Uterus (tissue), 4 donors: ENCODE measurements at places on chromosomes 11 and 22. TPM values are rescaled to one million over a fixed set of nuclear protein-coding genes. Genes with fewer than 3 reads are reported as not detected.

DNA sequence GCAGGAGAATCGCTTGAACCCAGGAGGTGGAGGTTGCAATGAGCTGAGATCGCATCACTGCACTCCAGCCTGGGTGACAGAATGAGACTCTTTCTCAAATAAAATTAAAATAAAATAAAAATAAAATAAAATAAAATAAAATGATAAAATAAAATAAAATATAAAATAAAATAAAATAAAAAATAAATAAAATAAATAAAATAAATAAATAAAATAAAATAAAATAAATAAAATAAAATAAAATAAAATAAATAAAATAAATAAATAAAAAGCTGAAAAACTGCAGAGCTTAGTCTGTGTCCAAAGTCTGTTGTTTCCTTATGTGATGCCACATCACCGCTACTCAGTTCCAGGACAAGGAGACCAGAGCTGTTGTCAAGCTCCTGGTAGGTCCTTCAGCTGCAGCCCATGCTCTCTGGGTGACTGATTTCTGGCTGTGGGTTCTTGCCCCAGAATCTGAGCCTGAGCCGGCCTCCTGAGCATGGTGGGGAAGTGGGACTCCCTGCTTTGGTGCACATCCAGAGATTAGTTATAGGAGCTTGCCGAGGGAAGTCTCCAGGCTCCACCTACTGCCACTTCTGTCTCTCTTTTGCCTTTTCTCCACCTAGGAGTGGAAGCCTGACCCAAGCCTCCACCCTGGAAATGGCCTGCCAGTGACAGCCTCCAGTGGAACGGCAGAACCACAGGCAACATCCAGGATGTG is 31.3 kb upstream of the ADA2 start:
- no peak overlapping the region for H3K27ac ChIP-seq
- no peaks in the 10 kb centered on the region for H3K36me3 ChIP-seq
- no peak overlapping the region for H3K4me3 ChIP-seq
- no peaks in the 10 kb centered on the region for H3K4me1 ChIP-seq
- DNase-seq, result no peak

- no peaks in the 10 kb centered on the region for H3K4me1 ChIP-seq
- H3K27me3 ChIP-seq, result no peaks in the 10 kb centered on the region
- no peak overlapping the region for H3K27ac ChIP-seq
- no peak for DNase-seq
These were observed 328.7 kb upstream of the B3GAT1 start for GRCh38 chr11:134740590-134741261.

DNA sequence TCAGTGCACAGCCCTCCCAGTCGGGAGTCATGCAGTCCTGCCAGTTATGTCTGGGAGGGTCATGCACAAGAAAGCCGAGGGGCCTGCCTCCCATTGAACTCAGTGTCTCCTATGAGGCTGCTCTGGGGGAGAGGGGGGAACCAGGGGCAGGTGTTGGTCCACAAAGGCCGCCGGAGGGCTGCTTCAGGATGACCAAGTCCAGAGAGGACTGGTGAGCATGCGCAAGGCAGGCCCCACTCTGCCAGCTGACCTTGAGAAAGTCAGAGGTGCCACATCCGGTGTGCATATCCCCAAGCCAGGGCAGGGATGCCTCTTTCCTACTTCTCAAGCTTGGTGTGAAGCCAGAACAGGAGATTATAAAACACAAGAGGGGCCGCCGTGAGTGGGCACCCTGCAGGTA is 4.4 kb downstream of the SCN4B start:
- H3K4me1 ChIP-seq, result no peaks in the 10 kb centered on the region
- DNase-seq, result no peak
- H3K27me3 ChIP-seq, result no peaks in the 10 kb centered on the region
- H3K36me3 ChIP-seq, result no peaks in the 10 kb centered on the region

DNA sequence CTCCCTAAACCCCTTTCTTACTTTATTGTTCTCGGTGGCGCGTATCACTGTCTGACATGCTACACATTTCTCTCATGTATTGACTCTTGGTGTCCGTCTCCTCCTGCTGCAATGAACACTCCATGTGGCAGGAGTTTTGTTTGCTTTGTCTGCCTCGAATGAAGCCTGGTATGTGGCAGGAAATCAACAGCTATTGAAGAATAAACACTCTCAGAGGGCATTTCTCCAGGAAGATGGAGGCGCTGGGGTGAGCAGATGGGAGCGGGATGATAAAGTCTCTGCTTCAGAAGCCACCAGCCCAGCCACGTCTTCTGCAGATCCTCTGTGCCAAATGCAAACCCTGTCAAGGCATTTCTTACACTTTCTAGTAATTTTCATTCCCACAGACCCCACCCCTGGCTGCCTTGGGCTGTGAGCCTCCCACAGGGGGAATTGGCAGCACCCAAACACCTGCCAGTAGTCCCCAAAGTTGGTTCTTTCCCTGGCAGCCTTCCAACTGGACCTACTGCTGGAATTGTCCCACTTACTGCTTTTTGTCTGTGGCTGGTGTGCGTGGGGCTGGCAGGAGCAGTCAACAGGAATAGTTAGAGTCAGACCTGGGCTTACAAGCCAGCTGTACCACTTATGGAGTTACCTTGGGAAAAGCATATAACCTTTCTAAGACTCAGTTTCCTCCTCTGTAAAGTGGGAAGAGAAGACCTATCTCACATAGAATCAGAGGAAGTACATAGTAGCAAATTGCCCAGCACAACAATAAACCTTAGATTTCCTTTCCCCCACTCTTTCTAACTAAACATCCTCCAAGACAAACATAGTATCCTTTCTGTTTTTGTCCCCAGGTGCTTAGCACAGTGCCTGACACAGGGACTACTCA is 13.3 kb upstream of the IL10RA start:
- no peak overlapping the region for H3K27ac ChIP-seq
- H3K36me3 ChIP-seq, result no peaks in the 10 kb centered on the region
- H3K4me3 ChIP-seq, result no peak overlapping the region
- DNase-seq, result no peak
- H3K27me3 ChIP-seq, result no peaks in the 10 kb centered on the region
- H3K4me1 ChIP-seq, result no peaks in the 10 kb centered on the region

DNA sequence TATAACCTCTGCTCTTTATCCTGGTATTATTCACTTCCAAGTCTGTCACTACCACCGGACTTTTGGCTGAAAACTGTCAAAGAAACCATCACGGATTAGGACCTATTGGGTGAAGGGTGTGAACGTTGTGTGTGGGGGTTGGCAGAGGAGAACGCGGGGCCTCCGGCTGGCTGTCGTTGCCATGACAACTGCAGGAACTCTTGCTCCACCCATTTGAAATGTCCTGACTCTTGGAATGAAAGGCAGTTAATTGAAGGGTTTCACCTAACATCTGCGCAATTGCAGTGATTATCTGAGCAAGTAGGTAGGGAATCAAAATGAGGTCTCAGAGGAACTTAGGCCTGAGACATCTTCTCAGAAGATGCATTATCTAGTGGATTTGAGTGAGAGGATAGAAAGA is 60.9 kb upstream of the CLMP start:
- no peaks in the 10 kb centered on the region for H3K36me3 ChIP-seq
- no peaks in the 10 kb centered on the region for H3K4me1 ChIP-seq
- H3K27ac ChIP-seq, result no peak overlapping the region
- DNase-seq, result no peak
- H3K27me3 ChIP-seq, result no peaks in the 10 kb centered on the region

- no peaks in the 10 kb centered on the region for H3K36me3 ChIP-seq
- no peak overlapping the region for H3K27ac ChIP-seq
- H3K27me3 ChIP-seq, result no peaks in the 10 kb centered on the region
- DNase-seq, result no peak
- H3K4me1 ChIP-seq, result no peaks in the 10 kb centered on the region
These were observed 26.9 kb downstream of the TSPAN4 start for GRCh38 chr11:869399-870126.

DNA sequence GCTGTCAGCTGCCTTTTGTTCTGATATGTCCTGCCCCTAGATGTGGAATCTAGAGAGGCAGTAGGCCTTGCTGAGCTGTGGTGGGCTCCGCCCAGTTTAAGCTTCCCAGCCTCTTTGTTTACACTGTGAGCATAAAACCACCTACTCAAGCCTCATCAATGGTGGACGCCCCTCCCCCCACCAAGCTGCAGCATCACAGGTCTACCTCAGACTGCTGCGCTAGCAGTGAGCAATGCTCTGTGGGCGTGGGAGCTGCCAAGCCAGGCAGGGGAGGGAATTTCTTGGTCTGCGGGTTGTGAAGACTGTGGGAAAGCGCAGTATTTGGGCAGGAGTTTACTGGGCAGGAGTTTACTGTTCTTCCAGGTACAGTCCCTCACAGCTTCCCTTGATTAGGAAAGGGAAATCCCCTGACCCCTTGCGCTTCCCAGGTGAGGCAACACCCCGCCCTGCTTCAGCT is 98.5 kb downstream of the SMCO4 start:
- no peaks in the 10 kb centered on the region for H3K27me3 ChIP-seq
- no peaks in the 10 kb centered on the region for H3K4me1 ChIP-seq
- H3K27ac ChIP-seq, result no peak overlapping the region

DNA sequence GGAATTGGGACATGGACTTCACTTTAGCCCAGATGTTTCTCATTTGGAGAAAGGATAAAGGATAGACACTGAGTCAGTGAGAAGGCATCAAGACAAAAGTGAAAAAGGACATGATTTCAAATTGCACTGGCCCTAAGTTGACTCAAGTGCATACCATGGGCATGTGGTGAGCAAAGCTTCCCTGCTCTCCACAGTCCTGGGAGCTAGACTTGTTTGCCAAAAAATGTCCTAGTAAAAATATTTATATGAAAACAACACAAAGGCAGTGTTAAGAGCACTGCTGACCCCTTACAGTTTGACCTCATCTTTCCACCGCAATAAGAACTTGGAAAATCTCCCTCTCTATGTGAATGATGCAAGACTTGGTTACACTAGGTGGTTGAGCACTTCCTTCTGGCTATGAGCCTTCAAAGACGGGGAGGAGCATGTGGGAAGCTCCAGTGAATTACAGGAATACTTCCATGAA is 46.5 kb upstream of the FIBIN start:
- DNase-seq, result peak; percentile 63
- no peaks in the 10 kb centered on the region for H3K36me3 ChIP-seq
- H3K4me1 ChIP-seq, result peaks cover 9% of the 10 kb centered on the region
- H3K4me3 ChIP-seq, result no peak overlapping the region
- peak overlapping the region; percentile 61 for H3K27ac ChIP-seq

- no peaks in the 10 kb centered on the region for H3K27me3 ChIP-seq
- H3K36me3 ChIP-seq, result no peaks in the 10 kb centered on the region
- no peaks in the 10 kb centered on the region for H3K4me1 ChIP-seq
- no peak overlapping the region for H3K27ac ChIP-seq
- no peak overlapping the region for H3K4me3 ChIP-seq
These were observed 27.7 kb downstream of the SLC36A4 start for GRCh38 chr11:93169950-93170561.

GRCh38 chr11:99614352-99614751 is 593.6 kb downstream of the CNTN5 start:
- H3K27ac ChIP-seq, result no peak overlapping the region
- H3K4me3 ChIP-seq, result no peak overlapping the region
- no peaks in the 10 kb centered on the region for H3K27me3 ChIP-seq

DNA sequence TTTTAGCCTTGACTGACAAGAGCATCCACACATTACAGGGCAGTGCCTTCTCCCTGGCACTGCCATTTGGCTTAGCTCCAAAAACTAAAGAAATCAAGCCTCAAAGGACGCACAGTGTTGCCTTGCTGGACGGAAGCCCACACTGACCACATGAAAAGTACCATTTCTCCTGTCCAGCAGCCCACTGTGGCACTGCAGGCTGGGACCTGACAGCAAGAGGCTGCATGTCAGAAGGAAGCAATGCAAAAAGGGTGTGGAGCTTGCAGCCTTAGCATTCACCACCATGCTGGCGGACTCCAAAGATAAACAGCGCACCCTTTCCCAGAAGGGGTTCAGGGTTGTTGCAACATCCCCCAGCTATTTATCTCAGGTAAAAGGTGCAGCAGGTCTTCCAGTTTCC is 109.3 kb upstream of the BMAL1 start:
- H3K4me3 ChIP-seq, result no peak overlapping the region
- no peaks in the 10 kb centered on the region for H3K27me3 ChIP-seq
- no peak overlapping the region for H3K27ac ChIP-seq
- H3K36me3 ChIP-seq, result no peaks in the 10 kb centered on the region

- H3K4me3 ChIP-seq, result peak overlapping the region; percentile 95
- H3K27me3 ChIP-seq, result no peaks in the 10 kb centered on the region
- no peaks in the 10 kb centered on the region for H3K4me1 ChIP-seq
- H3K27ac ChIP-seq, result peak overlapping the region; percentile 96
These were observed 1.3 kb downstream of the SELENOM start for GRCh38 chr22:31106001-31106571.

Gene PATE2
- not detected for total RNA-seq

Gene VWCE
- total RNA-seq, result 0.90 TPM

Gene IGHMBP2
- 0.88 TPM for total RNA-seq

Gene RFPL2
- not detected for total RNA-seq

Gene MYBPC3
- not detected for total RNA-seq

Gene UCP3
- 4.1 TPM for total RNA-seq

Gene PHETA2
- 16.8 TPM for total RNA-seq

Gene YPEL1
- total RNA-seq, result 2.3 TPM

Gene KCTD14
- total RNA-seq, result 4.1 TPM
